Aortic smooth muscle cell (primary cell): ENCODE measurements at places on chromosomes 7 and 10. TPM values are rescaled to one million over a fixed set of nuclear protein-coding genes. Genes with fewer than 3 reads are reported as not detected.

The FKBP14 gene
- 31.7 and 32.9 TPM in 2 replicates for total RNA-seq

The TAC1 gene
- total RNA-seq, result not detected in 2 replicates

The NPM3 gene
- 49.3 and 66.5 TPM in 2 replicates for total RNA-seq

The MSMB gene
- total RNA-seq, result not detected in 2 replicates

The GOLGA7B gene
- total RNA-seq, result 0.06 TPM in 1 of 2 replicates, not detected in the other
